ENCODE measurements at places on chromosomes 11 and 22.

DNA sequence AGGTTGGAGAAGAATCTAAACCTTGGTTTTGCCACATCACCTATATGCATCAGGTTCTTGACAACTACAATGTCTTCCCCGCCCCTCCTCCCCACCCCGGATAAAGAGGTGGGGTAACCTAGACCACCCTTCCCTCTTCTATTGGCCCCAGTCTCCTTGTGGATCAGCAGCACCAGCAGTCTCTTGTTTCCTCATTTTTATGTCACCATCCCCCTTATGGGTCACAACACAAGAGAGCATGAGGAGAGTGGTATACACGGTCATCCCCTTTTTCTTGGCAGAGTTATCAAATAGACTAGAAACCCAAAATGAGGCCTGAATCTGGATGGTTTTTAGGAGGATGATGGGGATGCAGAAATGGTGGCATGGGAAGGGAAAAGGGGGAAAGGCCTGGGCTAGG is 1.2 kb downstream of the MS4A4E start:
- no peak for DNase-seq

DNA sequence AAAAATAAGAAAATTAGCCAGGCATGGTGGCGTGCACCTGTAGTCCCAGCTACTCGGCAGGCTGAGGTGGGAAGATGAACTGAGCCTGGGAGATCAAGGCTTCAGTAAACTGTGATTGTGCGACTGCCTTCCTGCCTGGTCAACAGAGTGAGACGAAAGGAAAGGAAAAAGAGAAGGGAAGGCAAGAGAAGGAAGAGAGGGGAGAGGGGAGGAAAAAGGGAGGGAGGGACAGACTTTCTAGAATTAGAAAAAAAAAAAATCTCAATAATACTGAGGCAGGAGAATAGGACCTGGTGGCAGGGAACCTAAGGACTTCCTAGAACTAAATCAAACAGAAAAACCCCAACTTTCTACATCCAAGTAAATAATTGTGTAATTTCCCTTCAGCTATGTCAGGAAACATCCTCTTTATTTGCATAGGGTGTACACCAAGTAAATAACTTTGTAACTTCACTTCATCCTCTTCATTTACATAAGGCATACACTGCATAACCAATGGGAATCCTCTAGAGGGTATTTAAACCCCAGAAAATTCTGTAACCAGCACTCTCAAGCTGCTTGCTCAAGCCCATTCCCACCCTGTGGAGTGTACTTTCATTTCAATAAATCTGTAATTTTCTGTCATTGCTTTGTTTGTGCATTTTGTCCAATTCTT is 8.7 kb downstream of the SBF2 start:
- DNase-seq = no peak

DNA sequence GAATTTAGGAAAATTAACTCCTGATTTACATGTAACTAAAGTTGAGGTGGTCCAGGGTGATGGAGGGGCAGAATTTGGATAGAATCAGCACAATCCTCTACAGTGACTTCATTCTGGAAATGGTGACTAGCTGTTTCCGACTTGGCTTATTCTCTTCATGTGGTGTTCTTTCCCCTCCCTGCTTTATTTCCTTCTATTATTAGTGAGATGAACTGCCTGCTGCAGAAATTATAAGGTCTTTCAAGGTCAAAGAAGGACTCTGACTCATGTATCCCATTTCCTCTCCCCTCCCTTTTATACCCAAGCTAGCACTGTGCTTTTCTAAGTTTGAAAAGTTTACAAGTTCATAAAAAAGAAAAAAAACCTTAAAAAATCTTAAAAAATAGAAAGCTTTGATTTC is 12.2 kb upstream of the MRPL17 start:
- DNase-seq = no peak

DNA sequence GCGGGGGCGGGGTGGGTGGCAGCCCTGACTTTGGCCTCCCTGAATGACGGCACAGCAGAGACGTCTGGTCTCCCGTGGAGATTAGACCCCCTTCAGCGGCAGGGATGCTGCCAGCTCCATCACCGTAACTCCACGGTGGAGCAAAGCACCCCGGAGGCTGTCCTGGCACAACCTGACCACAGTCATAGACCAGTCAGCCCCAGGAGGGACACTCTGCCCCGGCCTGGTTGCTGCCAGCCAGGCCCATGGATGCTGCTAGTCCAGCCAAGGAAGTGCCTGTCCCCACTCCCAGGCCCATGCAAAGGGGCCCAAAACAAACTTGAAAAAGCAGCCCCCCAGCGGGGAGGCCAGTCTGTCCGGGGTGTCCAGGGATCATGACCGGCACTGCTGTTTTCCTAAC is 11.5 kb upstream of the ANO1 start:
- no peak for DNase-seq

DNA sequence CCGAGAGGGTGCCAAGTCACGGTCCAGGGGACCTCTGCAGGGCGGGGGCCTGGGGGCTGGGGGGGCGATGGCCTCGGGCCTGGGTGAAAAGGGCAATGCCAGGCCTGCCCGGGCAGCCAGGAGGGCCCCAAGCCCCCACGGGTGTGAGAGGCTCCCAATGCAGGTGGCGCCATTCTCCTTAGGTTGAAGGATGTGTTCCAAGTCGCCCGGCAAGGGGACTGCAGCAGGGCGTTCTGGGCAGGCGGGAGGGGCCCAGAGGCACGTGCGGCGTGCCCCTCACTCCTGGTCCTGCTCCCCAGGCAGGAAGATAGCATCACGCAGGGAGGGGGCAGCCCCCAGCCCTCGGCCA is 730 bp upstream of the TNNI2 start:
- no peak for DNase-seq

- no peak for DNase-seq
Observed at GRCh38 chr11:1280116-1281035, 29.1 kb downstream of the TOLLIP start.
